ENCODE measurements at places on chromosomes 5 and 9. TPM values are rescaled to one million over a fixed set of nuclear protein-coding genes. Genes with fewer than 3 reads are reported as not detected.

Gene PRRT1B
- 1.0 TPM for total RNA-seq

DNA sequence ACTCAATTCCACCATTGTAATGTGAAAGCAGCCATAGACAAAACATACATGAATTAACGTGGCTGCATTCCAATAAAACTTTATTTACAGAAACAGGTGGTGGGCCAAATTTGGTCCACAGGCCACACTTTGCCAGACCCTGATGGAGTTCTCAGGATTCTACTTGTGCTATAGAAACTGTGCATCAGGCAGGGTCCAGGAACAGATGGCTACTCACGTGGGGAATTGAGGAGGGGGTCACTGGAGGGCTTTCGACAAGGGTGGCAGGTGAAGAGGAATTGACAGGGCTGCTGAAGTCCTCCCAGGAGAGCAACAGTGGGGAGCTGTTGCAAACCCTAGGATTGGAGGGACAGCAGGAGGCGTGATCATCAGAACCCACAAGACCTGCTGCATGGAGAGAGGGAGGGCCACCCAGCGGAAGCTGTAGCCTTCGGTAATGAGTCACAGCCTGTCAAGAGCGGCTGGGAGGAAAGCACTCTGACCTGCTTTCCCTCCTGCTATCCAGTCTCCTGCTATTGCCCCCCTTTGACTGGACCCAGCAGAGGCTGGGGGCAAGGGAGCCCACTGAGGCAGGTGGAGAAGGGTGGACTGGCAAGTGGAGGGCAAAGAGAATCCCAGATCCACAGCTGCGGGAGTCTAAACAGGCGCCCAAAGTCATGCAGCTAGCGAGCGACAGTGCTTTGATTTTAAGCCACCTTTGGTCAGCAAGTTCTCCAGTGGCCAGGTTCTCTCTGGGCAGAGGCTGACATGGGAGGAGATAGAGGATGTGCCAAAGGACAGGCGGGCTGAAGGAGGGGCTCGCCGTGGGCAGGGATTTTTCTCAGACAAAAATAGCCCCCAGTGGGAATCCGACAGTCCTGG, 138.3 kb upstream of the SMIM23 start:
- DNase-seq = peak; percentile 69

GRCh38 chr9:37926737-37927118, 22.8 kb upstream of the SLC25A51 start:
- DNase-seq = no peak

Gene TAF11L5
- not detected for total RNA-seq

Gene ARL14EPL
- total RNA-seq = not detected

- DNase-seq = no peak
Measured at GRCh38 chr5:123150089-123150488, 61.0 kb downstream of the PRDM6 start.

Data from H9 (cell line).